ENCODE measurements at places on chromosomes 11 and 22.

- DNase-seq = no peak
Observed at GRCh38 chr11:128547946-128548648, 39.3 kb downstream of the ETS1 start.

GRCh38 chr11:74033046-74033445 lies 24.2 kb upstream of the UCP3 start:
- DNase-seq = no peak

- DNase-seq = no peak
Observed at GRCh38 chr22:29352778-29353177, 35.6 kb downstream of the AP1B1 start.

- DNase-seq = no peak
Observed at GRCh38 chr11:129067454-129067853, 124.7 kb downstream of the ARHGAP32 start.

DNA sequence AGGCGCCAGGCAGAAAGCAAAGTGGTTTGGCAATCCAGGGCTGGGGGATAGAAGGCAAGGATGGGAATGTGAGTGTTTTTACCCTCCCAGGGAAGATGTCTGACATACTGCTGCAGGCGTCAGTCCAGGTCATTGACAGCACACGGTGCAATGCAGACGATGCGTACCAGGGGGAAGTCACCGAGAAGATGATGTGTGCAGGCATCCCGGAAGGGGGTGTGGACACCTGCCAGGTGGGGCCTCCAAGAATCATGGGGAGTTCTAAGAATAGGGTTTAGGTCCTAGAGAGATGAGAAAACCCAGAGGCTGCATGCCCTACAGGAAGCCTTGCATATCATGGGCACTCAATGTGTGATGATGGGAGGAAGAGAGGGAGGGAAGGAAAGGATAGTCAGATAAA lies 28.3 kb upstream of the SMIM35 start:
- no peak for DNase-seq

GRCh38 chr22:33421859-33422258 lies 363.7 kb upstream of the SYN3 start:
- DNase-seq = no peak

DNA sequence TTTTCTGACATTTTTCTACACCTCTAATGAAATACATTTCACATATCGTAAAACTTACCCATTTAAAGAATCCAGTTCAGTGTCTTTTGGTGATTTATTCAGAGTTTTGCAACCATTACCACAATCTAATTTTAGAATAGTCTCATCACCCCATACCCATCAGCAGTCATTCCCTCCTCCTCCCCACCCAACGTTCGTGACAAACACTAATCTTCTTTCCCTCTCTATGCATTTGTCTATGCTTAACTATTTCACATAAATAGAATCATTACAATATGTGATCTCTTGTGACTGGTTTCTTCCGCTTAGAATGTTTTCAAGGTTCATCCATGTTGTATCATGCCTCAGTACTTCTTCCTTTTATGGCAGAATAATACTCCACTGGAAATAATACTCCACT lies 9.5 kb downstream of the TTC28 start:
- DNase-seq = no peak

DNA sequence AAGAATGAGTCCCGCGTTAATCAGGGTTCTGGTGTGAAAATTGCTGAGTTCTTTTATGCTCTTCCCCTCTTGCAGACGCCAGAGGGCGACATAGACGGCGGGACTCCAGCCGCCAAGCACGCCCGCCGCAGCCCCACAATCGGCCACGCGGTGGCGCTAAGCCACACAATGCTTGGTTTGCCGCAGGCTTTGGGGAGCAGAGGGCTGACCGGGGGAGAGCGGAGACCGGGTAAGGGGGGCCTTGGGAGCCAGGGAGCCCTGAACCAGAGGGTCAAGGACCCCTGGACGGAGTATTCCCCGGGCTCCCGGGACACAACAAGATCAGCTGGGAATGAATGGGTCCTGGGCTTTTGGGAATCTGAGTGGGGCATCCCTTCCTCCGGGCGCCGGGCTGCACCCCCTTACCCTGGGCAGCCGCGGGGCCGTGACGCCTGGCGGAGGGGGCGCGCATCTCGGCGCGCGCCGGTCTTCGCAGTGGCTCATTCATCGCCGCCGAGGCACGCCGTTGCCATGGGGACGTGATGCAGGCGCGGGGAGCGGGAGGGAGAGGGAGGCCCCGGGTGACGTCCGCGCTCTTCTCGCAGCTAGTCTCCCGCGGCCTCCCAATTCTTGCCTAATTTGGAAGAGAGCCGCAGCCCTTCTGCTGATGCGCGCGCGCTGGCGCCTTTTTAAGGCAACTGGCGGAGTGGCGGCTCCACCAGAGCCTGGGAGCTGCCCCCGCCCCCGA lies 12.2 kb upstream of the NPAS4 start:
- DNase-seq = peak; percentile 71

DNA sequence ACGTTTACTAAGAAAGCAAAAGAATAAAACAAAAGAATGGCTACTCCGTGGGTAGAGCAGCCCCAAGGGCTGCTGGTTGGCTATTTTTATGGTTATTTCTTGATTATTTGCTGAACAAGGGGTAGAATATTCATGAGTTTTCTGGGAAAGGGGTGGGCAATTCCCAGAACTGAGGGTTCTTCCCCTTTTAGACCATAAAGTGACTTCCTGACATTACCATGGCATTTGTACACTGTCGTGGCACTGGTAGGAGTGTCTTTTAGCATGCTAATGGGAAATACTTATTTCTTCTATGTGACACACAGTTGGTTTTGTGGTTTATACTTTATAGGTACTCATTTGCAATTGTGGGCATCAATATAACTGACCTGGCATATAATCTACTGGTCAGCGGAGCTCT lies 56.3 kb downstream of the SLN start:
- no peak for DNase-seq

GRCh38 chr22:29782061-29782845 lies 15.1 kb downstream of the UQCR10 start:
- no peak for DNase-seq

DNA sequence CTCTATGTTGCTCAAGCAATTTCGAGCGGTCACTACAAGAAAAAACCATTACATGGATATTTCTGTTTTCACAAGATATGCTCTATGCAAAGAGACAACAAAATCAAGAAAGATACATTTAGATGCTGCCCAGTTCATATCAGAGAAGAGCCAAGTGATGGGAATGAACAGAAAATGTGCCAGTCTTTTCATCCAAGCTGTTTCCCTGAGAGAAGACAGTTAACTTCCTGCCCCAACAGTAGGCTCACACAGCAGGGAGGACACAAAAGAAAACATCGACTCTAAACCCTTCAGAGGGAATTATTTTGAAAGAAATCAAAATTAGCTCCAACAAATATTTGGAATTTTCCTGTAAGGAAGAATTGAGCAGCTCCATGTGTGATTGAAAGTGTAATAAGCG lies 11.6 kb downstream of the JAML start:
- DNase-seq = no peak

DNA sequence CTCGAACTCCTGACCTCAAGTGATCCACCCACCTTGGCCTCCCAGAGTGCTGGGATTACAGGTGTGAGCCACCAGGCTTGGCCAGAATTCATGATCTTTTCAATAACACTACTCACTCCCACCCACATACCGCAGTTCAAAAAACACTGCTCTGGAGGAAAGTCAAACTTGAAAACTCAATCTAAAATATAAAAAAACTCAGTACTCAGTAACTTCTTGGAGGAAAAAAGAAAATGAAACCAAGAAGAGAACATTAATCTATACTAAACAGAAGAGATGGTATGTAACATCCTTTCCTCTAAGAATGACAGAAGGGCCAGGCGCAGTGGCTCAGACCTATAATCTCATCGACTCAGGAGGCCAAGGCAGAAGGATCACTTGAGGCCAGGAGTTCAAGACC lies 58.3 kb downstream of the MRTFA start:
- DNase-seq = no peak

DNA sequence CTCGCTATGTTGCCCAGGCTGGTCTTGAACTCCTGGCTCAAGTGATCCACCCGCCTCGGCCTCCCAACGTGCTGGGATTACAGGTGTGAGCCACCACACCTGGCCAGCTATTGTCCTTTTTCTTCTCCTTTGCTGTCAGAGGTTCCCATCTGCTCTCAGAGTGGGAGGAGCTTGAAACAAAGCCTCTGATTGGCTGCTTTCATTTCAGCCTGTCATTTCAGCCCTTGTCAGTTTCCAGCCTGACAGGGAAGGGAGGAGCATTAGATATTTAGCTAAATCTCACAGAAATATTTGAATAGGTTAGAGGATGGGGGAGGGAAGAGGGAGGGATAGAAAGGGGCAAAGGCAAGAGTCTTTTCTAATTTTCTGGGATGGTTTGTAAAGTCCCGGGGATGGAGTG lies 8.7 kb downstream of the SLC22A6 start:
- no peak for DNase-seq

DNA sequence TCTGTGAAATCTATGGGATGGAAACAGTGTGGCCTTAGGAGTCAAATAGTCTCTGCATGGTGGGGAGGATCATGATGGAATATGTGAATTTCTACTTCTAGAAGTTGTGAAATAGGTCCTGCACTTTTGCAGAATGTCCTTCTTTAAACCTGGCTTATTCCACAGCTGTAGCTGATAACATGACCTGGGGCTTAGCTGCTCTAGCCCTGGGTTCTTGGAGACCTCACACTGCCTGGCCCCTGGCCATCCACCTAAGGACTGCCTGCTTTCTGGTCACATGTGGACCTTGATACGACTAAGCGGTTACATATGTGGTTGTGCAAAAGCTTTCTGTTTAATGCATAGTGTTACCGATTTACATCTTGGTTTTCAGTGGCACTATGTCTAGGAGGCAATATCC lies 88.2 kb downstream of the SWAP70 start:
- no peak for DNase-seq

DNA sequence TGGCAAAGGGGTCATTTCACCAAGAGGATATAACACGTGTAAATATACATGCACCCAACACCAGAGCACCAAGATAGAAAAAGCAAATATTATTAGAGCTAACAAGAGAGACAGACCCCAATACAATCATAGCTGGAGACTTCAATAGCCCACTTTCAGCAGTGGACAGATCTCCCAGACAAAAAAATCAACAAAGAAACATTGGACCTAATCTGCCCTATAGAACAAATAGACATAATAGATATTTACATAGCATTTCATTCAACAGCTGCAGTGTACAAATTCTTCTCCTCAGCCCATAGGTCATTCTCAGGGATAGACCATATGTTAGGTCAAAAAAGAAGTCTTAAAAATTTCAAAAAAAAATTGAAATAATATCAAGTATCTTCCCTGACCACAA lies 312.8 kb downstream of the TTC28 start:
- no peak for DNase-seq

- peak; percentile 75 for DNase-seq
Observed at GRCh38 chr11:64355078-64355940, 3.7 kb upstream of the RPS6KA4 start.

DNA sequence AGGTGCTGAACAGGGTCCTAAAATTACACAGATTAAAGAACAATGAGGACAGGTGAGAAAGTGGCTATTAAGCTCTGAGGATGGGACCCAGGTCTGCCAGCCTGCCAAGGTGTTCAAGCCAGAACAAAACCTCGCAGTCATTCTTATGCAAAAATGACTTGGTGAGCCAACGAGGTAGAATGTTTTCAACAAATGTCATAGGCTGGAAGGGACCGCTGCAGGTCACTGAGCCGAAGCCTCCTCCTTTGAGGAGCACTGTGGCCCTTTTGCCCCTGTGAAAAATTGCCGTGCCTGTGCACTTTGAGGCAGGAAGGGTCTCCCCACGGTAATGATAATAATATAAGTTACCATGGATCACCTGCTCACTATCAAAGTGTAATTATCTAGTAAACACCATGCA lies 216.2 kb downstream of the DSCAML1 start:
- DNase-seq = no peak

- no peak for DNase-seq
Observed at GRCh38 chr11:124976531-124976930, 22.5 kb downstream of the CCDC15 start.

GRCh38 chr22:39454385-39454871 lies 2.4 kb upstream of the MGAT3 start:
- DNase-seq = no peak

- no peak for DNase-seq
Observed at GRCh38 chr11:133235381-133235780, 296.9 kb downstream of the OPCML start.

GRCh38 chr11:74783241-74783871 lies 34.7 kb downstream of the RNF169 start:
- DNase-seq = peak; percentile 85
